NCI-H774 (cell line): ENCODE measurements at places on chromosomes 2 and 18.

- DNase-seq: no peak
Observed at GRCh38 chr2:12320991-12321641, 395.6 kb upstream of the TRIB2 start.

DNA sequence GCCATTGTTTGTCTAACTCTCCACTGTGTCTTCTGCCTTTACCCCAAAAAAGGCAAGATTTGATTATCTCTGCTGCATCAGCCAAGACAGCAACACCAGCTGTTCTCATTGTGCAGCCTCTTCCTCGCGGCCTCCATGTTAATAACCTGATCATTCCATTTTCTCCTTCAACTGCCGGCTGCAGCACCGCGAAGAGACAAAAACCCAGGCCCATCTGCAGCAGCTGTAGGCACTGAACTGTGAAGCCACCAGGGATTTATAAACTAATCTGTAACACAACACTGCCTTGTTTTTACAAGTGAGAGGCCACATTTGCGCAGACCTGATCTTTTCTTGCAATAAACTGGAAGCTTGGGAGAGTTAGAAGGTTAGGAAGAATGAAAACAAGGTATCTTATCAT lies 147.8 kb downstream of the SATB2 start:
- DNase-seq: no peak

DNA sequence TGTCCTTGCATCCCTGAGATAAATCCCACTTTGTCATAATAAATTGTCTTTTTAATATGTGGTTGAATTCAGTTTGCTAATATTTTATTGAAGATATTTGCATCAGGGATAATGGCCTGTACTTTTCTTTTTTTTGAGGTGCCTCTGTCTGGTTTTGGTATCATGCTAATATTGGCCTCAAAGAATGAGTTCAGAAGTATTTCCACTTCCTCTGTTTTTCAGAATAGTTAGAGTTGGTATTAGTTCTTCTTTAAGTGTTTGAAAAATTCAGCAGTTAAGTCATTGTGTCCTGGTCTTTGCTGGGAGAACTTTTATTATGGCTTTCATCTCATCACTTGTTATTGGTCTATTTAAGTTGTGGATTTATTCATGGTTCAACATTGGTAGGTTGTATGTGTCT lies 464.1 kb upstream of the CRIM1 start:
- no peak for DNase-seq

DNA sequence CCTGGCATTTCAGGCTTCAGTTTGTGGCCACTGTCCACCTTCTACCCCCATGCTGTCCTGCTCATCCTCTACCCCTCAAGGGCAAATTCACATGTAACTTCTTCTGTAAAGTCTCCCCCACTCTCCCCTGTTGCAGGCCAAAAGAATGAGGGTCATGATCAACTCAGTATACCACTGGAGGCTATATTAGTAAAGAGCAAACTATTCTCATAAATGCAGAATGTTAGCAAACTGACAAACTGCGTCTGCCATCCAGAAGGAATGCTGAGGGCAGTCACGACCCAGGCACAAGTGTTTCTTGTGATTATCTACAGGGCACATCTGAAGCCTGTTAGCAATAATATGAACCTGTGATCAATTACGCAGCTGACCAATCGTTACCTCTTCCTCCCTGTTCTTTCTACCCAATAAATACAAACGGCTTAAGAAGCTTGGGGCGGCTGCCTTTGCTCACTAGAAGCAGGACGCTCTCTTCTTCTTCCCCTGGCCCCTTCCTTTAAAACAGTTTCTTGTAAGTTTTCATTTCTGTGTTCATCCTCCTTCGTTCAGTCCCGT lies 58.3 kb downstream of the SEPTIN10 start:
- no peak for DNase-seq

DNA sequence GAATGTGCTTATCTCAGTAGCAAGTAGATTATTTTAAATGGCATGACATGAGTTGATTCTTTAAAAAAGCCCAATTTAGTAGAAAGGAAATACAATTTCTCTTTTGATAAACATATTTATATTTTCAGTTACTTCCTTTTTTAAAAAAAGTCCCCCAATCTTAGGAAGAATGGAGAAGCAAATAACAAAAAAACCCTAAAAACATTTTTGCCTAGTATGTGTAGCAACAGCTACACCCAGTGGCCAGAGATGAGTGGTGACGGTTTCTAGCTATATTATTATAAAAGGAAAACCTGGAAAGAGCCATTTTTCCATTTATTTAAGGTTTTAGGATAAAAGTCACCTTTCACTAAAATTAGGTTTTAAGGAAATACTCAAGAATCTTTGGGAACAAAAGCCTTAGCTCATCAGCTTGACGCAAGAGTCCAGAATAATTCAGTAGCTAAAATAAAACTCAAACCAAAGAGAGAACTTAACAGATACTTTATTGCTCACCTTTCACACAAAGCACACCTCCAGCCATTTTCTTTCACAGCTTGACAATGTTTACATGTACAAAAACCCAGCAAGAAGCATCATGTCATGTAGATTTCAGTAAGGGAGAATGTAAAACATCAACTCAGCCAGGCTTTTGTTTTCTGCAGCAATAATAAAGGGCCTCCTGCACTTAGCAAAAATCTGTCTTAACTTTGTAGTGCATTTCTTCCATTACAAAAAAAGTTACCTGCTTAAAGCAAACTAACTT lies 15.7 kb downstream of the FAM98A start:
- DNase-seq: no peak

DNA sequence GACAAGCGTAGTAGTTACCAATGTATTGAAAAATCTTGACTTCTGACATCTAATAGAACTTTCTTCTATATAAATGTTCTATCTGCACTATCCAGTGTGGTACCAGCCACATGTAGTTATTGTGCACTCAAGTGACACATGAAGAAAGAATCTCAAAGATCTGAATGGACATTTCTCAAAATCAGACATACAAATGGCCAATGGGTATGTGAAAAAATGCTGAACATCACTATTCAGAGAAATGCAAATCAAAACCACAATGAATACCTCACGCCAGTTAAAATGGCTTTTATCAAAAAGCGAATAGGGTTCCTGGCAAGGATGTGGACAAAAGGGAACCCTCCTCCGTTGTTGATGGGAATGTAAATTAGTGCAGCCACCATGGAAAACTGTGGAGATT lies 37.5 kb upstream of the SMCHD1 start:
- no peak for DNase-seq

- peak; percentile 16 for DNase-seq
Observed at GRCh38 chr2:171159372-171160118, 1.1 kb downstream of the TLK1 start.

DNA sequence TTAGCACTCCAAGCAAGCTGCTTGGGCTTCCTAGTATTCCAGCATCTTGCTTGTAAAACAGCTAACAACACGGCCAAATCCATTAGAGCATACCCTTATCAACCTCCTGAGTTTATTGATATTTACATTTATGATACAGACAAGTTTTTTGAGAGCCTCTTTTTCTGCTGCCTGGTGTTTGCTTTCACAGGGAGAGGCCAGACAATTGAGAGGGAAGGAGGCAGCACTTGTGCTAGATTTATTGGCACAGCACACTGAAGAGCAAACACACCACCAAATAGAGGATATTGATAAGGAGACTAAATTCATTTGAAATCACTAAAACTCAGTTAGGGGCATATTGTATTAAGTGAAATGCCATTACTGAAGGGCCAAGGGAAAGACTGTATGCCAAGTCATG lies 1142.3 kb upstream of the FANCL start:
- peak; percentile 40 for DNase-seq

DNA sequence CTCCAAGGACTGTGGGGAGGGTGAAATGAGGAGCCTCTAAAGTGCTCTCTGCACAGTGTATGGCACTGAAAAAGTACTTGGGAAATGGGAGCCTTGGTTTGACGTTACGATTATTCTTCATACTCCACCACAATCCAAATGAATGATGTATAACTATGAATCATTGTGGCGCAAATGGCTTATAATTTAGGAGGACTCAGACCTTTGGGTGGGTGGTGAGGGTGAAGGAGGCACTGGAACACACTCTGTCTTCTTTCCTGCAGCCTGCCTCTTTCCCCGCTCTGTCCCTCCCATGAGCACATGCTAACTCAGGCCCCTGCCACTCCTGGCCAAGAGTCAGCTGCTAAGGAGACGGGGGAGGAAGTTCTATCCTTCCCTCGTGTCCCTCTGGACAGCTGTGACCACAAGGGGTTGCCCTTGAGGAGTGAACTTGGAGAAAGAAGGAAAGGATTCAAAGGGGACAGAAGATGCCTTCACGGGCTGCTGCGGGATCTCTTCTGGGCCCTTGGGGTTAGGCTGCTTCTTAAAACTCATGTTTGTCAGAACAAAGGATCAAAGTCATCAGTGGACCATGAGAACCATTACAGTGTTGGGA lies 36.5 kb downstream of the POLR1A start:
- no peak for DNase-seq

DNA sequence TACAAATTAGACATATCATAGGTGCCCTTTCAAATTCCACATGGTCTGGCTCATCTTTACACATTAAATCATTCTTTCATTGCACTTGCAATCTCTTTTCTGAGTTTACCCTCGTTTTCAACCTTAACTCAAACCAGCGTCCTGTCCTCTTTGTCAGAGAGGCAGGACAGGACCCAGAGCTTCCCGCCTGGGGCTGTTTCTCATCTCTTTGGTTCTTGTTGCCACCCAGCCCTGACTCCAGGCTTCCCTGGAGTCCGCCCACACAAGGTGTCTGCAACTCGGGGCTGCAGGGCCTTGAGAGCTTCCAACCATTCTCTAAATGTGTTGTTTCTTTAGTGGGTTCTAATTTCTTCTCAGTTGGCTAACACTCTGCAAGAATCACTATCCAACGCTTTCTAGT lies 24.4 kb downstream of the RBMS1 start:
- DNase-seq: no peak

DNA sequence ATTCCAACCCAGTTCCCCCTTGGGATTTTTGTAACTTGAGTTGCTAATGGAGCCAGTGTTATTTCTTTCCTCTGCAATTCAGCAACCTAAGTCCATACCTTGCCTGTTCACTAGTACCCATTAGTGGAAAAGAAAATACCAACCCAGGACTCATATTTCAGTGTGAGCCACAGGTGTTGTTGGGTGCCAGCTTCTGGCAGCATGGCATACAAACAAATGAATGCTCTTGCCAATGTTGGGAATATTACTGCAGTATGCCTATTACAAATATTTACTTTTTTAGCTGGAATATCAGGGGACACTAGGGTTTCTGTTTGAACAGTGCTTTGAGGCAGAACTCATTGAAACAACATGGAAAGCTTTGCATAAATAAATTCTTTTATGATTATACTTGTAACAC lies 130.2 kb downstream of the NCKAP5 start:
- DNase-seq: peak; percentile 31

- peak; percentile 8 for DNase-seq
Observed at GRCh38 chr2:71510196-71510807, 56.9 kb downstream of the DYSF start.

DNA sequence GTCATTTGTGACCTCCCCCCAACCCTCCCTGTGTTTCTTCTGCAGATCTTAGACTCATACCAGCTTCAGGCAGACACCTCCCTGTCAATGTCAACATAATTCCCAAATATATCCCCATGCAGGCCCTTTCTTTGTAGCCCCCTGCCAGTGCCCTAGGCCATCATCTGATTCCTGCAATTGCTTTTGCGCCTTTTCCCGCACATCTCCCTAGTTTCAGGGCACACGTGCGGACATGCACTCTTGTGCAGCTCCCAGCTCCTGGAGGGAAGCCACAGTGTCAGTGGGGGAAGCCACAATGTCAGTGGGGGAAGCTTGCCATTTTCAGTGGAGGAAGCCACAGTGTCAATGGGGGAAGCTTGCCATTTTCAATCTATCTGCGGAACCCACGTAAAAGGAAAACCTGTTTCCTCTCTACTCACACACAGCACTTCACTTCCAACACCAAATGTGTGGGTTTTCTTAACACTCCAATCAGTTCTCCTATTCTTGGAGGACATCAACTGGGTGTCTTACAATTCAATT lies 256.4 kb downstream of the ACKR3 start:
- no peak for DNase-seq

GRCh38 chr2:84579661-84580060 lies 63.4 kb downstream of the DNAH6 start:
- DNase-seq: no peak

DNA sequence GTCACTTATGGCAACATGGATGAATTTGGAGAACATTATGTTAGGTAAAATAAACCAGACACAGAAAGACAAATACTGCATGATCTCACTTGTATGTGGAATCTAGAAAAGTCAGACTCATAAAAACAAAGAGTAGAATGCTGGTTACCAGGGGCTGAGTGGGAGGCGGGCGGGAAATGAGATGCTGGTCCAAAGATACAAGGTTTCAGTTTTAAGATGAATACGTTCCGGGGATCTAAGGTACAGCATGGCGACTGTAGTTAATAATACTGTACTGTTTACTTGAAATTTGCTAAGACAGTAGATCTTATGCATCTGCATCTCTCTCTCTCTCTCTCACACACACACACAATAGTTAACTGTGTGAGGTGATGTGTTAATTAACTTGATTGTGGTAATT lies 14.2 kb downstream of the FAM110C start:
- no peak for DNase-seq
